ENCODE measurements at places on chromosomes 6 and 20. TPM values are rescaled to one million over a fixed set of nuclear protein-coding genes. Genes with fewer than 3 reads are reported as not detected.
A peak's percentile ranks its signal among the peaks of the same experiment; 100 is the strongest.

GRCh38 chr20:10672624-10673127, 1.1 kb downstream of the JAG1 start:
- peak; percentile 44 for DNase-seq

- DNase-seq, result no peak
Observed at GRCh38 chr6:31126396-31127175, 6.3 kb upstream of the CDSN start.

Gene SLC35D3
- not detected for total RNA-seq

DNA sequence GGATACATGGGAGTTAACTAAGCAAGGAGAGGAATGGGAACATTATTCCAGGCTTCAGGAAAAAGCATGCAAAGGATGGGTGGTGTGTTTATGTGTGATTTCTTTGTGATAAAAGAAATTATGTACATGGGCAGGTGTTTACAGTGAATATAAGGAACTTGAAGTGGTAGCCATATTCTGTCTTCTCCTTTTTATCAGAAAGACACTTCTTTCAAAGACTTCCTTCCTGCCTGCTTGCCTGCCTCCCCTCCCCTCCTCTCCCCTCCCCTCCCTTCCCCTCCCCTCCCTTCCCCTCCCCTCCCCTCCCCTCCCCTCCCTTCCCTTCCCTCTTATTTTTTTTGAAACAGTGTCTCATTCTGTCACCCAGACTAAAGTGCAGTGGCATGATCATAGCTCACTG, 14.4 kb downstream of the CYB5R4 start:
- no peak for DNase-seq

GRCh38 chr6:91804981-91805380, 1218.1 kb upstream of the MAP3K7 start:
- DNase-seq, result no peak

DNA sequence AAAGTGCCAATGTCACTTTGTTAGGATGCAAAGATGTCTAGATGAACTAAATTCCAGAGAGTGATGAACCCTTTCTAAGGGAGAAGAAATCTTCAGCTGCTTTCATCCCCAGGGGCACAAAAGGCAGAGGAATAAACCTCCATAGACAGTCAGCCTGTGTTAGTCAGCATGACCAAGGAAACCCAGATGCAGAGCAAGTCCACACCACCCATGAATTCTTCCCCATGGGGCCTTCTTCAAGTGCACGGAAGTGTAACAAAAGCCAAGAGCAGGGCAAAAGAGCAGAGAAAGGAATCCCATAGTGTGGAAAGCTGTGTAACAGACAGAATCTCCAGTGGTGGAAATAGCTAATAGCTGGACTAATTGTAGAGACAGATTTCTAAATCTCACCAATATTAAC, 50.0 kb downstream of the DCDC2 start:
- DNase-seq, result no peak

- DNase-seq, result no peak
Observed at GRCh38 chr20:19161336-19161735, 51.1 kb upstream of the SLC24A3 start.

Gene SPATS1
- not detected for total RNA-seq

DNA sequence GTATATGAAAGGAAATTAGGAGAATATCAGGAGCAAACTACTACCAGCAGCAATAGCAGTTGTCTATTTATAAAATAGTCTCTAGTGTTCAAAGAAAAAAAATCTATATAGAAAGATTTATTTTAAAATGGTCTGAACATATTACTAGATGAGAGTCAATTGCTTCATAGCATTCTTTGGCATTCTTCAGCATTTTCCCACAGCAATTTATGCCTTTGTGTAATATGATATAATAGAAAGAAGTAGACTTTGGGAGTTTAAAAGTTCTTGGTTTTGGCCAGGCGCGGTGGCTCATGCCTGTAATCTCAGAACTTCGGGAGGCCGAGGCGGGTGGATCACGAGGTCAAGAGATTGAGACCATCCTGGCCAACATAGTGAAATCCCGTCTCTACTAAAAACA, 157.0 kb upstream of the PLN start:
- no peak for DNase-seq

DNA sequence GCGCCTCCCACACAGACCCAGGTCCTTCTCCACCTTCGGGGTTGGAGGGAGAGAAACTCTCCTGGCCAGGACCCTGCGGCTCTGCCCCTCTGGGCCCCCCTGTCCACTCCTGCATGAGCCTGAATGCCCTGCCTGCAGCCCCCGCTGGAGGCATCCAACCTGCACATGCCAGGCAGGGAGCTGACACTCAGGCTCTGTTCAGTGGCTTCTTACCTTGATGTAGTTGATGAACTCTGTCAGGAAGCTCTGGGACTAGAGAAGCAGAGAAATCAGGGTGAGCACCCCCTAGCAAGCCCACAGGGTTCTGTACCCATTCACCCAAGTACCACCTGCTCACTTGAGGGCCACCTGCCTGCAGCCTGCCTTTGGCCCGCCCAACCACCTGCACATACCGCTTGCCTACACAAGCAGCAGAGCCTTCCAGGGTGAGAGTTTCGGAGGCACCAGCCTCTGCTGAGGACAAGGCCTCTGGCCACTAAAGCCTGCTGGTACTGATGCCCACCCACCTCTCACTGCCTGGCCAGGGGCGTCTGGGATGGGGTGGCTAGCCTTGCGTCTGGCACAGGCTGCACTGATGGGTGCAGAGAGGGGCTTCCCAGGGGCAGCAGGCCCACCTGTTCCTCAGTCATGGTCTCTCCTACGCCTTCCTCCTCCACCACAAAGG, 9.7 kb downstream of the DDRGK1 start:
- DNase-seq, result no peak

DNA sequence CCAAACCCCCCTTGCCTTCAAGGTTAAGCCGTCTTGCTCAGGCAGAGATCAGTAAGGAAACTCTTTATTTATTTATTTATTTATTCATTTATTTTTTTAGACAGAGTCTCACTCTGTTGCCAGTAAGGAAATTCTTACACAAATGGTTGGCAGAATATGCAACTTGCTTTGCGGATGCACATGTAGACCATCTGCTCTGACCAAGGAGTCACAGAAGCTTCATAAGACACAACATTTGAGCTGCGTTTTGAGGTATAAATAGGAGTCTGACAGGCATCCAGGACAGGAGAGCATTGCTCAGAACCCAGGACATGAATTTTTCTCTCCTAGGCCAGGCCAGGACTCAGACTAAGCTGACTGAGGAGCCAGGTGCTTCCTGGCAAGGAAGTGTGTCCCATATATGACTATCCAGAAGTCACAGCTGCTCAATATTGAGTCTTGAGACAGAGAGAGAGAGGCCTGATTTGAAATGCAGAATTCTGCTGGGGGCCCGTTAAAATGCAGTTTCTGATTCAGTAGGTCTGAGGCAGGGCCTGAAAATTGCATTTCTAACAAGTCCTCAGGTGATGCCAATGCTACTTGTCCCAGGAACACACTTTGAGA, 43.9 kb downstream of the HLA-A start:
- DNase-seq, result no peak

Gene TFAP2A
- total RNA-seq, result not detected

DNA sequence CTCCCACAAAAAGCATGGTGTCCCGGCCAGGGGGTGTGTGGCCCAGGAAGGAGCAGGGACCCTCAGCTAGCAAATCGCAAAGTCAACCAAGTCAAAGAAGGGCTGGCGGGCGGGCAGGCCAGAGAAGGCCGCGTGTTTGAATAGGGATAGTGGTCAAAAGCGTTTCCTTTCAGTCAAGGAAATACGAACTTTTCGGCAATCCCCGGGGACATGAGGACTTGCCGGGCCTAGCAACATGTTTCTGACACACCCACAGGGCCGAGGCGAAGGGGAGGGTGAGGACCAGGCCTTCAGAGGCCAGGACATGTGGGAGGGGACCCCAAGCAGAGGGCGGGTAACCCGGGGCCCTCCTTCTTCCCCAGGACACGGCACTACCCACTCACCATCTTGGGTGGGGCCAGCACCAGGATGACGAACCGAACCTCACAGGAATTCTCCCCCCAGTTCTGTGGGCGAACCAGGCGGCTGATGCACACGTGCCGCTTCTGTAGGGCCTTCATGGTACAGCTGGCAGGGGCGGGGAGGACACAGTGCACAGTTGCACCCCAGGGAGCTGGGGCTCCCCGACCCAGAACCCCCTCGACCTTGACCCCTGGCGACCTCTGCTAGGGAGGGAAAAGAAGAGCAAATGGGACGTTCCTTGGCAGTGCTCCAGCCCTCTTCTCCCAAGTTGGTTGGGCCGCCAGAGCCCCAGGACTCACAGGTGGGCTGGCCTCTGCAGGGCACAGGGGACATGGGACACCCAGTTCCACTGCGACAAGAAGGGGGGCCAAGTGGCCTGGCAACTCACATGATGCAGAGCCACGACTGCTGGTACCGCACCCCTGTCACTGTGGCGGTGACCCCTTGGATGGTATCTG, 5.6 kb downstream of the SLC4A11 start:
- no peak for DNase-seq

DNA sequence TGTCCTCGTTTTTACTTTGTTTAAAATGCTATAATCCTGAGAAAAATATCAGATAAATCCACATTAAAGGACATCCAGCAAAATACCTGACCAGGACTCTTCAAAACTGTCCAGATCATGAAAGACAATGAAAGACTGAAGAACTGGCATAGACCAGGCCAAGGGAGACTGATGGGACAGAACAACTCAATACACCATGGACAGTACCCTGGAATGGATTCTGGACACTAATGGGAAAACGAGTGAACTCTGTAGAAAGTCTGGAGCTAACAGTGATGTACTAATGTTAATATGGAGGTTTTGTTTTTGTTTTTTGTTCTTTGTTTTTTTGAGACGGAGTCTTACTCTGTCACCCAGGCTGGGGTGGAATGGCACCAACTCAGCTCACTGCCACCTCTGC, 461.4 kb downstream of the CD83 start:
- no peak for DNase-seq

Gene TRIM15
- 0.59 TPM for total RNA-seq

Measured in activated T-helper 1 cell treated with anti-CD3 and anti-CD28 coated beads, Interleukin-12 subunit alpha, Interleukin-12 subunit beta, Interleukin-2, Interleukin-4 antibody, amounts not matched to agents 30 ng/mL and 10 ng/mL and 1 ng/mL, durations not matched to agents 14 hours and 24 hours and 36 hours (primary cell).